ENCODE measurements at places on chromosomes 6 and 20.
A peak's percentile ranks its signal among the peaks of the same experiment; 100 is the strongest.

DNA sequence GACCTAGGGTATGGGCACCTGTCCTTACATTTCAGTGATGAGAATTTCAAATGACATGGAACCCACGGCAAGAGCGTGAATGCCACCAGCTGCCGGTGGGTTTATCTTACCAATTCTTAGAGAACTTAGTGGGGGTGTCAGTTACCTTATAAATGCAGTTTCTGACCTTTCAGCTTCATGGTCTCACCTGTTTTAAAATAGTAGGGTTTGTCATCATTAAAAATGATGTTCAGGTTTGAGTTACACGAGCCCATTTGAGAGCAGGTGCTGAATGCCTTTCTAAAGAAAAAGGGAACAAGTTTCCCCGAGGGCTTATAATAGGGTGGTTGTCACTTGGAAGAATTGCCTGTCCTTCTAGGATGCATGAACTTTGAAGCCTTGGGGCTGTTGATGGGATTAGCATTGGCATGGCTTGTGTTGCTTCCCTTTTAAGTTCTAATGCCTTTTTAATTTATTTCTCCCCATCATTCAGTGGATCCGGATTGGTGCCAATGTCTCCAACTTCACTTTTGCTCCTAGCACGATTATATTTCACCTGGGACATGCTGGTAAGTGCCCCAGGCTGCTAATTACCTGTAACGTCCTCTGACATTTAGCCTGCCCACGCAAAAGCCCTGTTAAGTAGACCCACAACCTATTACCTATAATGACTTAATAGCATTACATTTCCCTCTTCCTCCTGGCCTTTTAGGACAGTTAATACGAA lies 27.9 kb downstream of the GHRH start:
- no peak for DNase-seq

DNA sequence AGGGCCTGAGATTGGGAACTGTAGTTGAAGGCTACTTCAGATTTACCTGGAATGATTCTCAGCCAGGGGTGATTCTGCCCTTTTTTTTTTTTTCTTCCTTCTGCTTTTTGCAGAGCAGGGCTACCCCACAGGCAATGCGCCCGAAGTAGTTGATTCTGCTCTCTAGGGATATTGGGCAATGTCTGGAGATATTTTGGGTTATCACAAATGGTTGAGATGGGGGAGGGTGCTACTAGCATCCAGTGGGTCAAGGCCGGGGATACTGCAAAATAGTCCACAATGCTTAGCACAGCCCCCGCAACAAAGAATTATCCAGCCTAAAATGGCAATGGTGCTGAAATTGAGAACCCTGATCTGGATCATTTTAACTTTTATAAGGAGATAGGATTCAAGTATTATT lies 71.2 kb upstream of the ZMYND8 start:
- DNase-seq: no peak

GRCh38 chr6:14020551-14020950 lies 95.8 kb downstream of the RNF182 start:
- no peak for DNase-seq

- DNase-seq: no peak
These were observed 7.8 kb upstream of the EZR start for GRCh38 chr6:158826819-158827501.

DNA sequence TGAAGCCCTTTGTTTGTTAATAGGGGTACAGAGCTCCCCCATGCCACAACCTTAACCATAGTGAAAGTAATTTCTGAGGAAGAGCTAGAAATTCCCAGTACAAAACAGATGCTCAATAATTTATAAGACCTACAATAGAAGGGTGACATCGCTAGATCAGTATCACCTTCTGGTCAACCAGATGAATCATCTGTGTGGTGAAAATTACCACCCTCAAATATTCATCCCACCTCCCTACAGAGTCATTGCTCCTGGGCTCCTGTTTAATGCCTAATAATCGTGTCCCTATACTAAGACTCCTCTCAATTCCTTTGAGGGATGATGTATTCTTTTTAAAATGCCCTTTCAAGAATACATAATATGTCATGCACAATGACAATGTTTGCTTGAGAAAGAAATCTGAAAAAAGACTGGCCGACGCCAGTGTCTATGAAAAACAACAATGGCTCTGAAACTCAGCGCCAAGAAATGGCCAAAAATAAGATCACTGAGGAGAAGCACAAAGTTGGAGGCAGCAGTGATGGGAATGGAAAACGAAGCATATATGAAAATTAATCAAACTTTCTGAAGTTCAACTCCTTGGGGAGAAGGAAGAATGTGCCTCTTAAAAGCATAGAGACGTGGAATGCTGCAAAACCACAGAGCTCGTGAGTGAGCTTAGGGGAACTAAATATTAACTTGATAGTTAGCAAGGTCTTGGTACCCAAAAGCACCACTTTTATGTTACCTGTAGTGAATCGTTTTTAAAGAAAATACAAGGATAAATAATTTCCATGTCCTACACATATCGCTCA lies 11.0 kb upstream of the ADGRF5 start:
- DNase-seq: no peak

- no peak for DNase-seq
These were observed 690.3 kb downstream of the HTR1B start for GRCh38 chr6:76772951-76773350.

DNA sequence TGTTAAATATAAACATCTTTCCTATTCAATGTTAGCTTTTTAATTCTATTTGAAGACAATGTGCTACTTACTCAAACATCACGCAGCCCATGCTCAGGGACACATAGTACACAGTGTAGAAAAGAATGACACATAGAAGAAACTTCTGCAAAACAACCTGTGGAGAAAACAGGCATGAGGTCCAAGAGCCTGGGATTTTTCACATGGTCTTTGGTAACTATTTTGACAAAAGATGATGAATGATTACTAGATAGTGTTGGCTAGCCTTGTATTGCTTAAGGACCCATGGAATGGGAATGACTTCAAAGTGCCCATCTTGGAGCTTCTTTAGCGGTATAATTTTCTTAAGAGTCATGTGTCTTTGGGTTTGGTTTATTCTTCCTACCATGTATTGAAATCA lies 15.4 kb downstream of the TMEM244 start:
- no peak for DNase-seq

DNA sequence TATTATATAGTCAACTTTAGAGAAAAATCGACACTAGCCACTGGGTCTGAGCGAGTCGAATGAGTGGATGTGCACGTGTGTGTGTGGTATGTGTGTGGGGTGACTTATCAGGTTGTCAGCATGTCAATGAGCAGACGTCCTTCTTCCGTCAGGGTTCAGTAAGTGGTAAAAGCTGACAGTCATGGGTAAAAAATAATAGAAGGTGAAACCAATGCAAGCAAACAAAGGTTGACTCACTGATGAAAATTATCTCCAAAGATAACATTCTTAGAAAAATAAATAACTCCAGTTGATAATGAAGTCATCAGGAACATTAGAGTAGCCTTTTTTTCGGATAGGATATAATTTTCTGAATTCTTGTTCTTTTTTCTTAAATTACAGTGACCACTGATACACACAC lies 243.8 kb upstream of the FOXQ1 start:
- DNase-seq: no peak

DNA sequence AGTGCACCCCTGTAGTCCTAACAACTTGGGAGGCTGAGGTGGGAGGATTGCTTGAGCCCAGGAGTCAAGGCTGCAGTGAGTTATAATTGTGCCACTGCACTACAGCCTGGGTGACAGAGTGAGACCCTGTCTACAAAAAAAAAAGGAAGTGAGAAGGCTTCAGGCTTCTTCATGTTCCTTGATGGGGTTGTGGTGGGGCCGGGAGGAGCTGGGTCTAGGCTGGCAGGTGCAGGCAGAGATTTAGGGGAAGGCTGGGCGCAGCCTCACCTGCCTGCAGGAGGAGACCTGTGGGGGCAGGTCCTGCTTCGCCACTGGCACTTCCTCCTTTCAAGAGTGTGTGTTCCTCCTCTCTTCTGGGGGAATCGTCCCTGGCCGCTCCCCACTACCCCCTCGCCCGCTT lies 63.9 kb downstream of the CHMP4B start:
- DNase-seq: no peak

DNA sequence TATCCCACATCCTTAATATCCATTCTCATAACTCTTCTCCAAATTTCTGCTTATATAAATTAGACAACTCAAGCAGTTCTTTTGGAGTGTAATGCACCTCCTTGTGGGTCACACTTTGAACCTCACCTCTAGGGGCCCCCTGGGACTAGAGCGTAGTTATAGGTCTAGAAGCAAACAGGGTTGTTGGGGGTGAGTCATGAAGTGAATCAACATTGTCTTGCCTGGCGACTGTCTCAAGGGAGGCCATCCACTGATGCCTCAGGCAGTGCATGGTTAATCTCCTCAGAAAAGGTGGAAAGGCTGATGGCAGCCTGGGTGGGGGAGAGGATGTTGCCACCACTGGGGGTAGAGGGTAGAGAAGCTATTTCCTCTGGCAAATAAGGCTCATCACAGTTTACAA lies 129.1 kb downstream of the TNFRSF21 start:
- no peak for DNase-seq

GRCh38 chr20:23869520-23869919 lies 10.0 kb downstream of the CST5 start:
- DNase-seq: no peak

DNA sequence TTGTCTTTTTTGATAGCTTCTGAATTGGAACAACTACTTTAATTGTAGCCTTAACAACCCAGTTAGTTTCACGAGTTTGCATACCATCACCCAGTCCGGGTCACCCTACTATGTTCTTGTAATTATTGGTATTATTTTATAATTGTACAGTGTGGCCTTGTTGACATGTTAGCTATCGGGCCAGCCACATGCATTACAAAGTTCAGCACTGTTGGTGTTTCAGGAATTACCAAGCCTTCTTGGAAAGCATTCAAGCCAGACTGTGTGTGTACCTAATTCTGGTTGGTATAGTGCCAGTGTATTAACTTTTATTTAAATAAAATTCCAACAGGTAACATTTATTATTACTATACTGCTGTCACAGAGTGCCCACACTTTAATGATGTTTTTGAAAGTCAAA lies 150.9 kb downstream of the JARID2 start:
- DNase-seq: no peak

- DNase-seq: no peak
These were observed 4.5 kb upstream of the SPDEF start for GRCh38 chr6:34560366-34561226.

GRCh38 chr6:25125736-25126135 lies 153.4 kb upstream of the CARMIL1 start:
- DNase-seq: no peak

GRCh38 chr20:62823688-62824475 lies 7.0 kb downstream of the COL9A3 start:
- DNase-seq: no peak

DNA sequence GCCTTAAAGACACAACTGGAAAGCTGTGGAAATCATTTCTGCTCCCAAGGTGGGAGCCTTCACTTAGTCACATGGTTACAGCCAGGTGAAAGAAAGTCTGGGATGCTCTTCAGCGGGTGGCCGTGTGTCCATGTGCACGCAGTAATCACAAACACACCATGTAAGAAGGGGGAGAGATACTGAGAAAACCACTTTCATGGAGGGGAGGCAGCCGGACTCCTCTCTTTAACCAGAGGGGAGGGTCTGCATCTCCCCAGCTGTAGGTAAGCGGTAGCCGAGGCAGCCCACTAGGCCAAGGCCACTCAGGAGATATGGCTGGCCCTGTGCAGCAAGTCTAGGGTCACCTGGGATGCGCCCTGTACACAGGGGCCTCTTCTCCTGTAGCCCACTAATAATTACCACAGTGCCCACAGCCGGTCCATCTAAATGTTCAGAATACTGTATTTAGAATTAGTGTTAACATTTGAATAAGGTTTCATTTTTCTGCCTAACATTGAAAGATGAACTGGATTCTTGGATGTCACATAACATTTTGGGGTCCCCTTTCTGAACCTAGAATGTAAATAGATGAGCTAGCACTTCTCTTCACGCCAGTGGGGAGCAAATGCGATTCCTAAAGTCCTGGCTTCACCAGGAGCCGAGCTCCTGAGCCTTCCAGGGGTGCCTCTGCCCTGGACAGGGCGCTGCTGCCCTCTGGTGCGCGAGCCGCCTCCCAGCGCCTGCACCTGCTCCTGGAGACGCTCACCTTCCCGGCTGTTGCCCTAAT lies 15.9 kb downstream of the GPR31 start:
- peak; percentile 40 for DNase-seq

GRCh38 chr6:34526992-34527728 lies 29.0 kb downstream of the SPDEF start:
- peak; percentile 93 for DNase-seq

DNA sequence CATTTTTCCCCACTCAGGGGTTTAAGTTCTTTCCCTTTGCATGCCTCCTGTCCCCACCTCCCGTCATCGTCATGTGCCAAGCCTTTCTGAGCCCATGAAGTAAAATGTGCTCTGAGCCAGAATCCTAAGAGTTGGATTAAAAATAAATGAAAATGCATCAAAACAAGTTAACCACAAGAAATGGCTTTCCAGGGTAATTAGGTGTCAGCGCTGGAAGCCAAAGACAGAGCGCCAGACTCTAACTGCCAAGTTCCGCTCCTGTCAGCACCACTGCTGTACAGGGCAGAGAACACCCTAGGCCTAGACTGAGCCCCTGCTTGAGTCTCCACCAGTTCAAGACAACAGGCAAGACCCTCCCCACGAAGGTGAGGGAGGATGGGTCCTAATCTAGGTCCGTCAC lies 5.5 kb upstream of the C20orf202 start:
- no peak for DNase-seq

GRCh38 chr6:3987053-3987452 lies 91.9 kb downstream of the FAM217A start:
- no peak for DNase-seq

GRCh38 chr6:38387971-38388370 lies 251.8 kb downstream of the BTBD9 start:
- DNase-seq: no peak

Measured in stimulated activated CD4-positive, alpha-beta T cell treated with anti-CD3 and anti-CD28 coated beads, Interleukin-15, amount 100 ng/mL, for 1 hour (primary cell).